B cell (primary cell): ENCODE measurements at places on chromosomes 5 and 9.

DNA sequence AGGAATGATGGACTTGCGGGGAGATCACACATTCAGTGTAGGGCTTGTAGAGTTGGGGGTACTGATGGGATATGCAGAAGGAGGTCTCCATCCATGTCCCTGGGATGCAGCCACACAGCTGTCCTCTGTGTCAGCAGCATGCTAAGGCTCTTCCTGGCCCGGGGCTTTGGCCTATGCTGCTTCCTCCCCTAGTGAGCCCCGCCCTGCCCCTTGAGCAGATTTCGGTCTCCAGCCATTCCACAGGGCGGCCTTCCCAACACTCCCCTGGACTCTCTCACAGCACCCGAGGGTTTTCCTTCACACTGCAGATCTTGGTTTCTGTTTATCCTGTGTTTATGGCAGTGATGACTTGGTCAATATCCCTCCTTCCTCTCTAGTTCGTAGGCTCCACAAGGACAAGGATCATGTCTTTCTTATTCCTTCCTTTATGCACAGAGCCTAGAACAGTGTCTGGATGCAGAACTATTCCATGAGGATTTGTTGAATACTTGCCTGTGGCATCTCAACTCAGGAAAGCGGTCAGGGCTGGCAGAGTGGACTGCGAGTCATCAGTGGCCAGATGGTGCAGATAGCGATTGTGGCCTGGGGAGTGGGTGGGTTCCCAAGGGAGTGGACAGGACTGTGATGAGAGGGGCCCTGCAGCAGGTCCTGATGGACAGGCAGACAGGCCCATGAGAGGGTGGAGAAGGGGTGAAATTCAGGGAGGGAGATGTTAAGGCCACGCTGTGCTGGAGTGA lies 114.2 kb downstream of the RGS3 start:
- no peak for DNase-seq

DNA sequence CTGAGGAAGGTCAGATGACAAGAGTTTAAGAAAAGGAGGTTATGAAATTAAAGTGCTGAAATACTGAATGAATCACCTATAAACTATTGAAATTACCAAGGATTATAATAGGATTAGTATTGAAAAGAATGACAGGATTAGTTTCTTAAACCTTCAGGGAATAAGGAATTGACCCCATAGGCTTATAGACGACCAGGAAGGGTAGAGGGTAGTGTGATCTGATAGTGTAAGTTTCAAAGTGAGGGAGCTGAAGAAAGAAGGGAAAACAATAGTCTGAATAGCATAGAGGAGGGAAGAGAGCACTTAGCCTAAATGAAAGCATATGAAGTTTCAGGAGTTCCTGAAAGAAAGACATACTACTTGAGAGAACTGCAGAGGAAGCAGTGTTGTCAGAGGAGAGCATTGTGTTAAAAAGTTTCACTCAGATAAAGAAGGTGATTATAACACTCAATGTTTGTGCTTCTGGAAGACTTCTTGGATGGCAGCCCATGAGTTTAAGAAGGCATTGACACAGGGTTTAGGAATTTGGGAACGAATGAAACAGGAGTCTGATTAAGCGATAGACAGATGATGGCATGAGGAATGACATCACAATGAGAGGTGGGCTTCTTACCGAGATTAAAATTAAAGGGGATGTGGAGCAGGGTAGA lies 557.9 kb upstream of the GRAMD2B start:
- no peak for DNase-seq

DNA sequence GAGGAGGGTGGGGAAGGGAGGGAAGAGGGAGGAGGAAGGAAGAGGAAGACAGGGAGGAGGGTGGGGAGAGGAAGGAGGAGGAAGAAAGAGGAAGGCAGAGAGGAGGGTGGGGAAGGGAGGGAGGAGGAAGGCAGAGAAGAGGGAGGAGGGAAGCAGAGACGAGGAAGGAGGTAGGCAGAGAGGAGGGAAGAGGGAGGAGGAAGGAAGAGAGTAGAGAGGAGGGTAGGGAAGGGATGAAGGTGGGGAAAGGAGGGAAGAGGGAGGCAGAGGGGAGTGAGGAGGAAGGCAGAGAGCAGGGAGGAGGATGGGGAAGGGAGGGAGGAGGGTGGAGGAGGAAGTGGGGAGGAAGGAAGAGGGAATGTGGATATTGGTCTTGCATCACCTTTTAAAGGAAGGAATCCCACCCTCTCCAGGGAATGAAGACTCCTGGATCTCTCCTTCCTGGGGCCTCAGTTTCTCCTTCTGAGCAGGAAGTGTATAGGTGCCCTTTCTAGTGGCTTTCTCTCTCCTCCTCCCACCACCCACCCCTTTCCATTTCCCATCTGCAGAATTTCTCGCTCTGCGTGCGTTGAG lies 188.9 kb upstream of the ZNF618 start:
- no peak for DNase-seq

DNA sequence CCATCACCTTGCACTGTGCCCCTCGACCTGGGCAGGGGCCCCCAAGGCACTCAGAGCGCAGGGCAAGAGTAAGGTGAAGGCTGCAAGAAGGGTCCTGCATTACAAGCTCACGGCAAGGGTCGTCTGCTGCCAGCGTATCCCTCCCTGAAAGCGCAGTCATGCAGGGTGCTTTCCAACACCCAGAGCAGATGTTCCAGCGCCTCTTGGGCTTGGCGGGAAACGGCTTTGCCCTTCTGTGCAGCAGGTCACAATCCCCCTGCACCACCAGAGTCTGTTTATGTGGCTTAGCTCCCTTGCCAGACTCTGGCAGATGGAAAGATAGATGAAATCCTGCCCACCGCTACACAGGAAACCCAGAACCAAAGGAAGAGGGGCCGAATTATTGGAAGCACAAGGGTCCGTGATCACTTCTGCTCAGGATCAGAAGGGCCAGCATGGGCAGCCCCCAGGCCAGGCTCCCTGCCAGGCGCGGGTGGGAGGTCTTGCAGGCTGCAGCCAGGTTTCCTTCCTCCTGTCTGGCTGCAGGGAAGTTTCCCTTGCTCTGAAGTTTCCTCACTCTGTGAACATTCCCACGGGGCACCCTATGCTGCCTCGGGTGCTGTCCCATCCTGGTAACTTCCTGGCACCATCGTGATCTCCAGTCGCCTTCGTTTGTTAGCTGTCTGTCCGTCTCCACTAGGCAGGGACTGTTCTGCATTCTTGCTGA lies 132.2 kb downstream of the ZNF354C start:
- no peak for DNase-seq

GRCh38 chr5:80198399-80198798 lies 57.4 kb downstream of the SERINC5 start:
- DNase-seq: no peak

DNA sequence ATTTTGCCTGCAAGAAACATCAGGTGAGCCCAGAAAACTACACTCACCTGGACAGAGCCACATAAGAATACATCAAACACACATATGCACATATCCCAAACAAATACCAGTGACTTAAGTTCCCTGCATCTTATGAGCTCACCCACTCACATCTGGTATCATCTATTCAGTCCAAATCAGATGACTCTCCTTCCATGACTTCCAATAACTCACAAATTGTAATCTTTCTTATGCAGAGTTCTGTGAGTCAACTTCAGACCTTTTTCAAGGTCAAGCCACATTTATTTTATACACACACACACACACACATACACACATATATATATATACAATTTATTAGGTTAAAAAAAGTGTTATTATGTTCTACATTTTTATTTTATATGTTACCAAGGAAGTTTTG lies 1711.9 kb upstream of the CDH9 start:
- no peak for DNase-seq
